Stimulated activated CD8-positive, alpha-beta memory T cell treated with anti-CD3 and anti-CD28 coated beads, Interleukin-2, amount 100 ng/mL, for 1 hour (primary cell): ENCODE measurements at places on chromosomes 16 and 17.

GRCh38 chr16:84836234-84836647 is 16.5 kb downstream of the CRISPLD2 start:
- no peak for DNase-seq

DNA sequence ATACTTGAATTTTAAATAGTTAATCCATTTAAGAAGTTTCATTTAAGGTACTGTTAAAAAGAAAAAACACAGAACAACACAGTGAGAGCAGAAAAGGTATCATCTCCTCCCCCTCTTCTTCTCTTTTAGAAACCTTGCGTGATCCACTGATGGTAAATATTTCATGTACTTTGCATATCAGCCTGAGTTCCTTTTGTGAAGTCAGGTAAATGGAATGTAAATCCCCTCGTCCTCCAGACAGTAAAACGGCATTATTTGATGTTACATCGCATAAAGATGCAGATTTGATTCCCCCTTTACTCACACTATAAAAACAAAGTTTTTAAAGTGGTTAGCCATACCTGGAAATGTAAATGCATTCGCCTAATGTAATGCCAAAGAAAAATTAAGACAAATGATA is 234.4 kb downstream of the WWOX start:
- no peak for DNase-seq

- no peak for DNase-seq
Observed at GRCh38 chr16:1330260-1330914, 3.1 kb upstream of the BAIAP3 start.

GRCh38 chr16:67548265-67549126 is 13.8 kb upstream of the CTCF start:
- DNase-seq: no peak

GRCh38 chr17:79750650-79751545 is 20.2 kb downstream of the ENPP7 start:
- DNase-seq: no peak

- DNase-seq: no peak
Observed at GRCh38 chr17:80492343-80493136, 16.1 kb upstream of the NPTX1 start.

DNA sequence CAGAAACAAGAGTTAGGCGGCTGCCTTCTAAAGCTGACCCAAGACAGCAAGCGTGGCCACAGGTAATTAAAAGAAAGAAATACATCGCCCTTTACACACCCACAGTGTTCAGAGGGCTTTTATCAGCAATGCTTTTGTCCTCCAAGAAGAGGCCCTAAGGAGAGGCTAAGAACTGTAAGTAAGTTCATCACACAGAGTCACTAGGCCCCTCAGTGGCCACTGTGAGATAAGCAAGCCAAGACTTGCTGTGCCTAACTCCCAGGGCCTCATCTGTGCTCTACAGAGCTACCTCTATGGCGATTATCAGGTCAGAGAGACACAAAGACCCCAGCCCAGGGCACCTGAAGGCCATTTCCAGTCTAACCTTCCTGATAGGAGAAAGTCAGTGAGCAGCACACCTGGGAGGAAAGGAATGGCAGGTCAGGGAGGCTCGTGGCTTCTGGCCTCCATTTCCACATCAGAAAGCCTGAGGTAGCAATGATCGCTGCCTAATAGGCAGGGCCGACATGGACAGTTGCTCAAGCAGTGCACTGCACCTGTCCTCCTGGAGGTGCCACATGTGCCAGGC is 545.2 kb upstream of the CDH11 start:
- no peak for DNase-seq
